ENCODE measurements at places on chromosomes 7 and 10.

DNA sequence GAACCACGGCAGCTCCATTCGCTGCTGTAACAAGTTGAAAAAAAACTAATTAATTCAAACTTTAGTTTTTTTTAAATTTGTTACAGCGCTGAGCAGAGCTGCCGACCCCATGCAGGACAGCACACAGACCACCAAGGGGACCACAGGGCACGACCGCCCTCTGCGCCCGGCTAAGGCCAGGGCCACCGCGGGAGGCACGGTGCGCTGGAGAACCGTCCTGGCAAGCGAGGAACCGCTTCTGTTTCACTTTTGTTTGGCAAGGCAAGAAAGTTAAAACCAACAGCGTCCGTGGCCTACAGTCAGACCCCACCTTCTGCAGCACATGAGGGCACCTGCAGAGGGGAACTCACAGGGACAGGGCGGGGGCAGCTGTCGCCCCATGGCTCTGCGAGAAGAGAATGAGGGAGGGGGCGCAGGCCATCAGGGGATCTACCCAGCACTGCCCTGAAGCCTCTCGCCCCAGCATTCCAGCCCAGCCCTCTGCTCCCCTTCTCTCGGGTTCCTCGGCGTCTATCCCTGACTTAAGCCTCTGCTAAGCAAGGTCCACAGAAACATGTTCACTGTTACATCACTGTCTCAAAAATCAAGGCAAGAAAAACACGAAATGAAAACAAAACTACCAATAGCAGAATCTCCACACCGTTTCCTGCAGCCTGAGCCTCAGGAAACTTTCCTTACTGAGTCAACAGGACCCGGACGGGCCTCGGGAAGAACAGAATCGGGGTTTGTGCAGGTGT lies 204.4 kb downstream of the DIP2C start:
- DNase-seq: peak; percentile 7

DNA sequence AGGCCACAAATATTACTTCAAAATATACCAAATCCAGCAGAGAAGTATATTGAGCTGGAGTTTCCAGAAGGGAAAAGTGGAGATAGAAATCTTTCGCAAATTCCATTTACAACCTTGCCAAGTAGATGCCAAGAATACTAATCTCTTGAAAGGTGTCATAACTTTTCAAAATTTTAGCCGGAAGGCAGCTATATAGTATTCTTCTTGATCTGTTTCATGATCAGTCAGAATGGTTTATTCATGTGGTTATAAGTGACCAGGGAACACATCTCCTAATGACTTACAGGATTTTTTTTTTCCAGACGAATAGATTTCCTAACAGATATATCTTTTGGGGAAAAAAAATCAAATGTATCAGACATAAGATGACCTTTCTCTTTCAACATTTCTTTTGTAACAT lies 270.7 kb downstream of the TSPAN12 start:
- DNase-seq: no peak

DNA sequence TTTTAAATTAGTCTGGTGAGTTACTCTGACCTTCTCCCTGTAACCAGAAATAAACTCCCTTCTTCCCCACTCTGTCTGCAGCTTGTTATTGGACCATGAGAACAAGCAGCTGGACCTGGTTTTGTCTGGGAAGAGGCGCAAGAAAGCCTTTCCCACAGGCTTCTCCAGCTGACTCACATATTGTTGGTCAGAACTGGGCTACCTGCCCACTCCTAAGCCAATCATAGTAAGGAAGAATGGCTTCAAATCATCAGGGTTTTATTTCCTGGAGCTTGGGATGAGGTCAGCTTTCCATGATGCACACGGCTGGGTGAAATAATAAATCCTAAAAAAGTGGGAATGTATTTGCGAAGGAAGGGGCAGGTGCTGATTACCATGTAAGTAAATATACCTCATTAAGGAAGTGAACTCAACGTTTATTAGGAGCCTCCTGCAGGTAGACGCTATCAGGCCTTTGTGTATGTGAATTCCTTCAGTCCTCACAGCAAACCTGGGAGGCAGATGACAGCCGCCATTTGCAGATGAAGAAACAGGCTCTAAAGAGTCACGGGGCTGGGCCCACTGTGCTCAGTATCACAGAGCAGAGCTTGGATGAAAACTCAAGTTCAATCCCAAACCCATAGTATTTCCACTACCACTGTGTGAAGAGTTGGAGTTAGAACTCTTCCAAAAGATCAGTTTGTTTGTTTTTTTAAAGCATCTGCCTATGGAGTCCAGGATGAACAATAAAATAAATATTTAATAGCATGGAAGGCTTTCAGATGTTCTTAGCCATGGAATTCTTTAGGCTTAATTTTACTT lies 32.8 kb downstream of the IL15RA start:
- peak; percentile 90 for DNase-seq

DNA sequence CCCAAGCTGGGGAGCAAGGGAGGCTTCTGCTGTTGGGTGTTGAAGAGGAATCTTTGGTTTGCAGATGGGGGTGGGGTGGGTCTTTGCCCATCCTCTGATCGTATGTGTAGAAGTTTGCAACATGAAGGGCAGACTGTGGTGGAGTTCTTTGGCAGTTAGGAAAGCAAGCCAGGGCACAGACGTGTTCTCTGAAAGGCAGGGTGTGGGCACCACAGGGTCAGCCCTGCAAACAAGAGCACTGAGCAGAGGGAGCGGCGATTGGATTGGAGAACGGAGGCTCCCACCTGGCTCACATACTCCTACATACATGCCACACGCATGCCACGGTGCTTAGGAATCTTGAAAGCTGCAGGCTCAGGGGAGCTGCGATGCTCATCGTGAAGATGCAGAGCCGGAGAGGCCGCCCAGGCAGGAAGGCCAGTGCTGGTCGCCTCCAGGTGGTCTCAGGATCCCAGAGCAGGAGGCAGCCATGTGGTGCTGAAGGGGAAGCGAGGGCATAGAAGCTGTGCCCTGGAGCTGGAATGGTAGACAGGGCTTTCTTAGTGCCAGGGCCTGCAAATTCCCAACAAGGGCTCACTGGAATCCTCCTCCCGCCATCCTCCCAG lies 149.0 kb downstream of the MGMT start:
- no peak for DNase-seq

DNA sequence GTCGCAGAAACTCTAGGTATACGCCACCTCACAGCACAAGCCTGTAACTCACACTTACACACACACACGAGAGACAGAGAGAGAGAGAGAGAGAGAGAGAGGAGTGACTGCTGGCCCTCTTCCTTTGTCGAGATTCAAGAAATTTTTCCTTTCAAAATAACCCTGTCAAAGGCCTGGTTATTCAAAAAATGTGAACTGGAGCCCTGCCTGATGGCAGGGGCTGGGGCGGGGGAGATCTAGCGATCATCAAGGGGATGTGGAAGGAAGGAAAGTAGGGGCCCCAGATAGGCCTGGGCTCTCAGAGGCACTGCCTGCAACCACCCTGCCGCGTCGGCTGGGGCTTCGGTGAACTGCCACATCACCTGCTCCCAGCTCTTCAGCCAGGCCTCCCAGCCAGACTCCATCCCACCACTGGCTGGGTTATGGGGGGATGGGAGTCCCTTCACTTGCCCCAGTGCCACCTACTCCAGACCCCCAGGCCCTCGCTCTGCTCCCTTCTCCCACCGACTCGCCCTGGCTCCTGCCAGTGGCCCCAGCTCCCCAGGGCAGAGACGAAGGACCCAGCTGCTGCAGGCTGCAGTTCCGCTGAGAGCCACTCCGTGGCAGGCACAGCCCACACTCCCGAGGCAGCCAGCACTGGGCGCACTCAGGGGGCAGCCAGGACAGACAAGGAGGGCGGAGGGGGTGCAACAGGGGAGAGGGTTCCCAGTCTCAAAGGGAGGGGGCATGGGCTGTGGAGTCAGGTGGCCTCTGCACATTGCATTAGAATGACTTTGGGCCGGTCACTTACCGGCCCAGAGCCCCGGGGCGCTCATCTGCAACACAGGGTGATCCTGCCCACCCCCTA lies 15.3 kb downstream of the KCNH2 start:
- DNase-seq: peak; percentile 56

- DNase-seq: no peak
Observed at GRCh38 chr10:102919992-102920739, 2.1 kb downstream of the CNNM2 start.

GRCh38 chr7:48964074-48964473 lies 39.7 kb downstream of the CDC14C start:
- DNase-seq: no peak

DNA sequence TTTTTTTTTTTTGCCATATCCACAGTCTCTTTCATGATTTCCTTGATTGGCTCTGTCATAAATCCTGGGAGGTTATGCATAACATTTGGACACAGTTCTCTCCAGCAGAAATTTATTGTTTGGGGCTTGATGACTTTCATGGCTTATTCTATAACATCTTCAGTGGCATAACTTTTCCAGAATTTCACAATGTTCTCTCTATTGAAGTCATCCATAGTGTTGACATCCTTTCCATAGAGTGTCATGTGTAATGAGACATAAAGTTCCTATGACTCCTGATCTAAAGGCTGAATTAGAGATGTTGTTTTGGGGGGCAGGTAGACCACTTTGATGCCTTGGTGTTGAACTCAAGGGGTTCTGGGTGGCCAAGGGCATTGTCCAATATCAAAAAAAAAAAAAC lies 36.7 kb upstream of the STK17A start:
- DNase-seq: no peak

GRCh38 chr10:130300608-130301020 lies 164.4 kb downstream of the GLRX3 start:
- no peak for DNase-seq

DNA sequence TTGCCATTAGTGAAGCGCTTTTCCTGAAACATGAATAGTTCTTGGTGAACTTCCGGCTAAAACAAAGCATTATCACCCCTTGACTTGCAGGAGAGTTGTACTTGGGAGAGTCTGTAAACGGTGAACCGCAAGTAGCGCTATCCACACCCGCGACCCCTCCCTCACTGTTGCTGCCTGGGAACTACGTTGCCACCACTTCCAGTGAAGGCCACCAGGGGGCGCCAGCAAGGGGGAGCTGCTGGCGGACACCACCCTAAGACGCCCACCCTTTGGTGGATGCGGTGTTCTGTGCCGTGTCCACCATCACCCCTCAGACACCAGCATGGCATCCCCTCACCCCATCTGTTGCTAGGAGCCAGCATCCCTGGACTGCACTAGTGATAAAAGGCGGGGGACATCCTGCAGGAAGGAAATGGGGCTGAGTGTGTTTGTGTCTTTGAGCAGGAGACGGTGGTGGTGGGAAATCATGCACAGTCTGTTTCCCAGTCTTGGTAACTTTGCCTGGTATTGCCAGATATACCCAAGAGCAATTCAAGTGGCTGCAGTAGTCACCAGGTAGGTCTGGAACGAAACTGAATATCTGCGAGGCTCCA lies 298.2 kb downstream of the FRMD4A start:
- DNase-seq: no peak

DNA sequence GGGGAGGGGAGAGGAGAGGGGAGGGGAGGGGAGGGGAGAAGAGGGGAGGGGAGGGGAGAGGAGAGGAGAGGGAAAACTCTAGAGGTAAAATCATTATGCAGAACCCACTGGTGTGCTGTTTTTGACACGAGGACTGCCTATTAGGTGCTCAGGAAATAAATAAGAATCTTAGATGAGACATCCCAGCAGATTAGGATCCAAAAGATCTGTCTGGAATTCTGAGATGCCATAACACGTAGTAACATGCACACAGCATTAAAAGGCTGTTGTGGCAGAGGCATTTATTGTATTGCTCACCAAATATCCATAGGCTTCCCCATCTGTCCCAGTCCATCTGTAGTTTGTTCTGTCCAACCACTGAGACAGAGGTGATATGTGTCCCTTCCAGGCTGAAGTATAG lies 40.8 kb upstream of the KMT2E start:
- peak; percentile 77 for DNase-seq

- no peak for DNase-seq
Observed at GRCh38 chr10:114283091-114283490, 44.0 kb downstream of the VWA2 start.

DNA sequence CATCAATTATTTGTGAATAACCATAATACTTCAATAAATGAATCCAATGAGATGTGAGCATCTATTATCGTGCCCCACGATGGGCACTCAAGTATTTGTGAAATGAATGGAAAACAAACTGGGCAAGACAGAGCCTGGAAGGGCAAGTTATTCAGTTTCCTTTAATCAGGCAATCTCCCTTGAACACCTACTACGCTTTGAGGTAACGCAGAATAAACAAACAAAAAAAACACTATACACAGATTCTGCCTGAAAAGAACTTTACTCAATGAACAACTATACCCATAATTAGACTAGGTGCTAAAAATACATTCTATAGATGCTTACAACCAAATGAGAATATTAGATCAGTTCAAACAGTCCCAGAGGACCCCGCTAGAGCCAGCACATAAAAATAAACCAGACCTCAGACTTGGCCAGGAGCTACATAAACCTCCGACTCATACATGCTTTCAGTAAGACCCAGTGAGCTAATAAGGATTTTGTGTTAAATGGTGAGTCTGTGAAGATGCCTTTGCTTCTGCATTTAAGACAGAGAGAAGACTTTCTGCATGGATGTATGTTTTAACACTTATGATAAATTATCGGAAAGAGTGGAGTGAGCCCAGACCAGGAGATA lies 121.3 kb downstream of the MPP7 start:
- DNase-seq: no peak

- no peak for DNase-seq
Observed at GRCh38 chr10:29022513-29022912, 266.4 kb upstream of the LYZL1 start.

GRCh38 chr7:124449896-124450295 lies 315.7 kb downstream of the GPR37 start:
- DNase-seq: no peak

DNA sequence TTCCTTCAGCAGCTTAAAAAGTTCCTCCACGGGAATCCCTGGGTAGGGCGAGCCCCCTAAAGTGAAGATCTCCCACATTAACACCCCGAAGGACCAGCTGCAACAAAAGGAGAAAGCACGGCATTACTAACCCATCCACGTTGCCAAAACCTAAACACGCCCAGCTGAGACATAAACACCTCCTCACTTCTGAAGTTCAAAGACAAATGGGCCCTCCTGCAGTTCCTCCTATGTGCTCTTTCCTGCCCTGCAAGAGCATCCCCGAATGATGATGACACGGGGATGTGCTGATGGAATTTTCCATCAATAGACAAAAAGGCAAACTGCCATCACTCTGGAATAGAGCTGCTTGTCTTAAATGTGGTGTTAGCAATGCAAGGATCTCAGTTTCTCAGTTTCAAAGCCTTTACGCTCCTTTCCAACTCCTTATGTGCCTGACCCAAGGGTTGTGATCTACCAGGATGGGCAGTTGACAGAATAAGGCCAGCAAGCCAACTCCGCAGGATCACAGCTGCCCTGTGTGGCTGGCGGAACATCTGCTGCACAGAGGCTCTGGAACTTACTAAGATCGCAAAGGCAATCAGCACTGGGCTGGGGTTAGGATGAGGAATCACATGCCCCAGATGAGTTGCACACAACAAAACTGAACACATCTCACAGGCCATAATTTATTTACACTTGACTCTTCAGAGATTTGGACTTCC lies 112.7 kb downstream of the FGFR2 start:
- no peak for DNase-seq

DNA sequence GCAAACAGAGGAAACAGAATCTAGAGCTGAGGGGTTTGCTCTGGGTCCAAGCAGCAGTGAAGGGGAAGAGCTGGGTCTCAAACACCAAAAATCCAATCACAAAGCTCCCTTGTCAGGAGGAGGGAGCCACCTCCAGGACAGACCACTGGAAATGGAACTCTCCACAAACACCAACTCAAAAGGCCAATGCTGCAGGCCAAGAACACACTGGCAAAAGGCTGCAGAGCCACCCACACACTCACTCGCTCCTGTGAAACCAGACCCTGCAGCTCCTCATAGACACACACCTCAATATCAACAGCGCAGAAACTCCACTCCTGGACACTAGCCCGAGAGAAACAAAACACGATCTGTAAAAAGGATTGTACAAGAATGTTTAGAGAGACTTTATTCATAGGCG lies 213.5 kb downstream of the PTPRN2 start:
- no peak for DNase-seq

All from RWPE1 (cell line).